ENCODE measurements at places on chromosomes 5 and 9.

- no peak for DNase-seq
These were observed 52.4 kb downstream of the MELK start for GRCh38 chr9:36625006-36625615.

- DNase-seq = no peak
These were observed 1.1 kb downstream of the OSTF1 start for GRCh38 chr9:75089373-75089766.

DNA sequence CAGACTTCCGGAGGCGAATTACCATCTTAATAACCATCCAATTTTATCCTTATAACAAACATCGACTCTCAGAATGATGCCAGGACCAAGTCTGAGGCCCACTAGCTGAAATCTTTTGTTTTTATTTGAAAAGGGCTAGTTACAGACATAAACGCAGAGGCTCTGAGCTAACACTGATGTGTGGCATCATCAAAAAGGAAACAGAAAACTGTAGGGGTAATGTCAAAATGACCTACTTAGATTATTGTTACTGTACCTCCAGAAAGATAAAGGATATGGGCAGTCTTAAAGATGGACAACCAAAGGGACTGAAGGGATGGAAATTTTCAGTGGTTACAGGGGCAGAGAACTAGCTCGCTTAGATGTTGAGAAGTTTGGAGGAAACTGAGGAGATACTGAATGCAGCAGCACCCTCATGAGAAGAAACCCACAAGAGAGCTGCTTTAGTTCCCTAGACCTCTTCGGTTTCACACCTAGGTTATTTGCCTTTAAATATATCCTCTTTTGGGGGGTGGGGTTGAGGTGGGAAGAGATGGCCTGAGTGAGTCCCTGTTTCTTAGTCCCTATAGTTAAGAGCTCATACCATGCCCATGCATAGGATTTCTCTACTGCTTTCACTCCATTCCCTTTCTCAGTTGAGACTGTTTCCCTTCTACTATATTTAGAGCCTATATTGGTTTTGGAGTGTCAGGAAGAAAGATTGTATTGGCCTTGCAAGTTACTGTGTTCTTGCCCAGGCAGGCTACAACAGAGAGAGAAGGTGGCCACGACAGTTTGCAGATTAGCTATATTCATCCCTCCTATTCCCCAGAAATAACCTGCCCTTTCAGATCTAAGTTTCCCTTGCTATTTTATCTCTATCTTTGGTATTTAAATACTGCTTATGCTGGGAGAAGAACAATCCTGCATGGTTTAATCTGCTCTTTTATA is 320.4 kb upstream of the EFNA5 start:
- DNase-seq = peak; percentile 9

DNA sequence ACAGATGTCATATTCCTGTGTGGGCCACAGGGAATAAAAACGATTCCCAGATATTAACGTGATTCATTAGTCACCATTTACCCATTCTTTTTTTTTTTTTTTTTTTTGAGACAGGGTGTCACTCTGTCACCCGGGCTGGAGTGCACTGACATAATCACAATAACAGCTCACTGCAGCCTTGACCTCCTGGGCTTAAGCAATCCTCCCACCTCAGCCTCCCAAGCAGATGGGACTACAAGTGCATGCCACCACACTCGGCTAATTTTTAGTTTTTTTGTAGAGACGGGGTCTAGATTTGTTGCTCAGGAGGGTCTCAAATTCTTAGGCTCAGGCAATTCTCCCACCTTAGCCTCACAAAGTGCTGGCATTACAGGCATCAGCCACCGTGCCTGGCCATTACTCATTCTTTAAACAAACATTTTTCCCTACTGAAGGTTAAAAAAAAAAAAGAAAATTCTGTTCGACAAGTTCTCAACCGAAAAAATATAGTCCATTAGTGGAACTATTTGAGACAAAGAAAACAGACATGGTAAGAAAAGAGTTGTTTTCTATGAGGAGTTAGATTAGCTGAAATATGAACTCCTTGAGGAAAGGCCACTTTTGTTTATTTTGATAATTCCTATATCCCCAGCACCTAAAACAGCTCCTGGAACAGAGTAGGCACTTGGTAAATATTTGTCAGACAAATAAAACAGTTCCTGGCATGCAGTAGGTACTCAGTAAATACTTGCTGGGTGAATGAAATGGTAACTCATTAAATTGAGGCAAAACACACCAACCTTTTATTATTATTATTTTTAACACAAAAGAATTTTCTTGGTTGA is 32.1 kb upstream of the PDCL start:
- DNase-seq = no peak

DNA sequence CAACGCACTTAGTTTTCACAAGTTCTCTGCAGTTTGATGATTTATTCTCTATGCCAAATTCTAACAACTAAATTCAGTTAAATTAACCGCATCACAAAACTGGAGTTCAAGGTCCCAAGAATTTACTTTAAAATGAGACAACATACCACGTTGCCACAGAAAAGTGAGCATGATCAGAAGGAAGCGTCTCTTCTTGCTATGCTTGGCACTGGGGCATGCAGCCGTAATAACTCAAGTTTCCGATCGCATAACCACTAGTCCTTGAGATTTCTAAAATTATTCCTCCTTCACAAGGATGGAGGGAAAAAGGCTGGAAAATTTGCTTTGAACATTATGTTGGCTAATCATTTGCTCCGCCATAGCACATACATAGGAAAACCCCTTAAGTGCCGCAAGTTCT is 13.9 kb downstream of the NFIB start:
- DNase-seq = no peak

GRCh38 chr5:42840842-42841567 is 29.3 kb upstream of the SELENOP start:
- DNase-seq = no peak

DNA sequence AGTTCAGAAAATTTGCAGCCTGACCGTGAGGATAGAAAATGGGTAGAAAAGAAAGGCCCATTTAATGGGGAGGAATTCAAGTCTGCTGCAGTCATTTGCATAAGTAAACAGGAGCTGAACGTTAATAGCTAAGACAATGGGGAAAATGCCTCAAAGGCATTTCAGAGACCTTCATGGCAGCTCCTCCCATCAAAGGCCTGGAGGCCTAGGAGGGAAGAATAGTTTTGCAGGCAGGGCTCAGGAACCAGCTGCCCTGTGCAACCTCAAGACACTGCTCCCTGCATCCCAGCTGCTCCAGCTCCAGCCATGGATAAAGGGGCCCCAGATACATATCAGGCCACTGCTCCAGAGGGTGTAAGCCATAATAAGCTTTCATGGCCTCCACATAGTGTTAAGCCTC is 32.2 kb upstream of the CDH18 start:
- no peak for DNase-seq

DNA sequence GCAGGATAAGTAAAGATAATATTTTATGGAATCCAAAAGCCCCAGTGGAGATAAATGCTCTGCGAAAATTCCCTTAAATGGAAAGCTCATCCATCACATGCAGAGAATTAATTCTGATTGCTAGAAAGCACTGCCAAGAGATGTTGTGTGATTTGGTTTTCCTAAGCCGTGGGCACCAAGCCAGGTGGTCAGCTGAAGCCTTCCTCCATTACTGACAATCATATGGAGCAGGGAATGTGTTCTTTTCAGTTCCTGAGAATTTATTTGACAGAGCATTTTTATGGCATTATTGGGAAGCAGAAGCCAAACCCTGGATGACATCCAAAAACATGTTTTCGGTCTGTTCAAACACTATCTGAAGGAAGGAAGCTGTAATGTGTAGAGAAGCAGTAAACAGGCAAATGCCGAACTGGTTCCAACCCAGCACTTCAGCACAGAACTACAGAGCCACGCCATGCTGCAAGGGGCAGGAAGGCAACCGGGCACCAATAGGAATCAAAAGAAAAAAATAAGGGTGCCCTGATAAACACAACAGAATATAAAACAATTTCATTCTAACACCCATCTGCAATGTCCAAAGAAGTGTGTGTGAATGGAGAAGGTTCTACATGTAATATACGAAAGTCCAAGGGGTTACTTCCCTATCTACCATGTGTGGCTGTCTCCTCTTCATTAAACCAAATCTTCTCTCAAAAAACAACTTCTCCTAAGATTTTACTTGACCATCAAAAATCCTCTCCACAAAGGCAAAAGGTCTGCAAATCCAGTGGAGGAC is 12.3 kb downstream of the ARSB start:
- DNase-seq = no peak

DNA sequence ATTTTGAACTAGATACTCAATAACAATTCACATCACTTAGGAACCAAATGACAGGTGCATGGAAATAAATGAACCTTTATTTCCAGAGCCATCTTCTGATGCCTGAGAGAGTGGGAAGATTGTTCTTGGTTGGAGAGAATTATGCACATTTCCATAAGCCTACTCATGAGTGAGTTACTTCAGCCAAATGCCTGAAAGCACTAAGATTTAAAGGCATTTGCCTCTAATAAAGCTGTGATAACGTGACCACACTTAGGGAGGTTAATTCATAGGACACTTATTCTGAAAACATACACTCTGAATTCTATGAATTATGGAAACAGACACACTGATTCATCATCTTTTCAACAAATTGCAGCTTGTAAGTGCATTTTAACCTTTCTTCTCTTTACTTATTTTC is 40.0 kb downstream of the KCTD16 start:
- DNase-seq = no peak

GRCh38 chr9:98551511-98552286 is 157.0 kb downstream of the GABBR2 start:
- no peak for DNase-seq

- no peak for DNase-seq
These were observed 191.0 kb upstream of the KIF2A start for GRCh38 chr5:62115014-62115413.

- no peak for DNase-seq
These were observed 31.8 kb downstream of the PTGES start for GRCh38 chr9:129720865-129721545.

DNA sequence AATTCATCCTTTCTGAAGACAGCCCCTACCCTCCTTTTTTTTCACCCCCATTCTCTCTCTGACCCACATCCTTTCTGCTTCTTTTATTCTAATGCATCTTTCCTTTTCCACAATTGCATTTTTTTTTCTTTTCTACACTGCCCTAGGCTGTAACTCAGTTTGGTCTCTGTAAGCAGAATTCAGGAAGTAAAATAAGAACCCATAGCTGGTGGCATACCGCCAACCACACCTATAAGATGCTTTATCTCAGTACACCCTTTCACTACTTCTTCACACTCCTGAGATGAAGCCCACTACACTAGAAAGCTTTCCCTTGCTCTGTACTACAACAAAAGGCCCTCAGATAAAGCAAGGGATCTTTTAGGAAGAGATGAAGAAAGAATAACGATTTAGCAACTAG is 16.1 kb upstream of the TSSK1B start:
- no peak for DNase-seq

DNA sequence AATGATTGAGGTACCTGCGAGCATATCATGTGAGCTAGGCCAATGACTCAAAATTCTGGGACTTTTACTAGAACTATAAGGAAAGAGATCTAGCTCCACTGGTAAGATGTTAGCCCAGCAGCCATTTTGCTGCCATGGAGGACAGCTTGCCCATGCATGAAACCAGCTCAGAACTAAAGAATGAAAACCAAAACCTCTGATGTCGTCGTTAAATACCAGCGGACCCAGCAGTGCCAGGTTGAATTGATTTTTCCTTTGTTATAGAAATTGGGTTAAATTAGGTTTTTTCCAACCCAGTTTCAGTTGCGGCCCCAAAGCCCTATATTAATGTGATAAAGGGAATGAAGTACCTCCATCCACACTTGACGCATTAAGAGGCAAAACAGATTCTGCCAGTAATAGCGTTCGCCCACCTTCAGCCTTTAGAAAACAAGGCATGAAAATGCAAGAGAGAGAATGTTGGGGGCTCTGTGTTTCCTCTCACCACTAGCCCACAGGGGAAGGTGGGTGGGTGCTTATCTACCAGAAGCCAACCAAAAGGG is 5.5 kb upstream of the ITK start:
- no peak for DNase-seq

GRCh38 chr9:2913026-2913425 is 69.1 kb upstream of the PUM3 start:
- no peak for DNase-seq

Data from CD4-positive, alpha-beta T cell treated with Interleukin-21 for 1 hour (primary cell).